Trophoblast cell (in vitro differentiated cells and primary cell): ENCODE measurements at places on chromosomes 4 and X.

- H3K4me3 ChIP-seq, result no peak overlapping the region
- H3K36me3 ChIP-seq, result peaks cover 2% of the 10 kb centered on the region
- H3K27me3 ChIP-seq, result no peaks in the 10 kb centered on the region
- no peak overlapping the region for H3K27ac ChIP-seq
Measured at GRCh38 chr4:27023366-27023765, 162.7 kb downstream of the STIM2 start.

- no peak overlapping the region for H3K4me3 ChIP-seq
- no peak for DNase-seq
- no peak overlapping the region for H3K27ac ChIP-seq
Measured at GRCh38 chr4:177117256-177117655, 192.4 kb upstream of the NEIL3 start.

GRCh38 chr4:87015416-87015815 lies 80.6 kb downstream of the AFF1 start:
- H3K27ac ChIP-seq, result no peak overlapping the region
- H3K4me1 ChIP-seq, result no peaks in the 10 kb centered on the region
- H3K27me3 ChIP-seq, result no peaks in the 10 kb centered on the region
- H3K4me3 ChIP-seq, result no peak overlapping the region
- no peak for DNase-seq

GRCh38 chrX:136159611-136160025 lies 12.3 kb downstream of the FHL1 start:
- no peak overlapping the region for H3K27ac ChIP-seq
- no peaks in the 10 kb centered on the region for H3K4me1 ChIP-seq
- no peak for DNase-seq
- no peaks in the 10 kb centered on the region for H3K36me3 ChIP-seq

DNA sequence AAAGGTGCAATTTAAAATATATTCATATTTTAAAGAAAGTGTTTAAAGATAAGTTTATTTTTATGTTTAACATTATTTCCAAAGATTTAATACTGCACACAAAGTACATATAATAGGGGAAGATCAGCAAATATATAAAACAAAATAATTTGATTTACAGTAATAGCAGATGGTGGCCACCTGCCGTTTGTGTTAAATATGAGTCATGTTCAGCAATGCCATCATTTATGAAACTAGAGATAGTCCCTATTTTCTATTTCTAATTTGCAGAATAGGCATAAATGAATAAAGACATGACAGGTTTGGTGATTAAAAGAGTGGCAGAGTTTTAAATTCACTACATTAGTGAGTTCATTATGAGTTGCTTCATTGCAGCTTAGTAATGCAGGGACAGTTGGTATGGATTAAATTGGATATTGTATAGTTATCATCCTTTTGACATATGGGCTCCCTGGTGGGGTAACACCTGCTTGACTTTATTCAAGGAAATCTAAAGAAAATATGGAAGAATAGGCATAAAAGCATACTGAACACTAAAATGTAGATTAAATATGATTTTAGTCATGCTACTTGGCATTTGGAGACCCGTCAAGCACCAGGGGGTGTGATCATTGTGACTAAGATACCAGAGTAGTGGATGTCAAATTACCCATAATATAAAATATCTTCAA lies 78.8 kb upstream of the BANK1 start:
- H3K27ac ChIP-seq, result no peak overlapping the region
- no peaks in the 10 kb centered on the region for H3K27me3 ChIP-seq
- no peak overlapping the region for H3K4me3 ChIP-seq
- no peaks in the 10 kb centered on the region for H3K36me3 ChIP-seq
